ENCODE measurements at places on chromosomes 3 and 15. TPM values are rescaled to one million over a fixed set of nuclear protein-coding genes. Genes with fewer than 3 reads are reported as not detected.

Gene MON1A
- 9.6 TPM for total RNA-seq

Gene ALS2CL
- total RNA-seq: 21.0 TPM

Gene KBTBD12
- total RNA-seq: 7.6 TPM

Gene ISL2
- total RNA-seq: not detected

Gene HYAL1
- 9.3 TPM for total RNA-seq
